Mucosa of descending colon (tissue), 3 donors: ENCODE measurements at places on chromosomes 5 and 9. TPM values are rescaled to one million over a fixed set of nuclear protein-coding genes. Genes with fewer than 3 reads are reported as not detected.

The C9orf153 gene
- total RNA-seq, result 0.35 TPM

The ACTBL2 gene
- not detected for total RNA-seq

The SPATA31D4 gene
- total RNA-seq, result not detected

- DNase-seq, result no peak
Measured at GRCh38 chr5:155148694-155149093, 135.1 kb downstream of the KIF4B start.

DNA sequence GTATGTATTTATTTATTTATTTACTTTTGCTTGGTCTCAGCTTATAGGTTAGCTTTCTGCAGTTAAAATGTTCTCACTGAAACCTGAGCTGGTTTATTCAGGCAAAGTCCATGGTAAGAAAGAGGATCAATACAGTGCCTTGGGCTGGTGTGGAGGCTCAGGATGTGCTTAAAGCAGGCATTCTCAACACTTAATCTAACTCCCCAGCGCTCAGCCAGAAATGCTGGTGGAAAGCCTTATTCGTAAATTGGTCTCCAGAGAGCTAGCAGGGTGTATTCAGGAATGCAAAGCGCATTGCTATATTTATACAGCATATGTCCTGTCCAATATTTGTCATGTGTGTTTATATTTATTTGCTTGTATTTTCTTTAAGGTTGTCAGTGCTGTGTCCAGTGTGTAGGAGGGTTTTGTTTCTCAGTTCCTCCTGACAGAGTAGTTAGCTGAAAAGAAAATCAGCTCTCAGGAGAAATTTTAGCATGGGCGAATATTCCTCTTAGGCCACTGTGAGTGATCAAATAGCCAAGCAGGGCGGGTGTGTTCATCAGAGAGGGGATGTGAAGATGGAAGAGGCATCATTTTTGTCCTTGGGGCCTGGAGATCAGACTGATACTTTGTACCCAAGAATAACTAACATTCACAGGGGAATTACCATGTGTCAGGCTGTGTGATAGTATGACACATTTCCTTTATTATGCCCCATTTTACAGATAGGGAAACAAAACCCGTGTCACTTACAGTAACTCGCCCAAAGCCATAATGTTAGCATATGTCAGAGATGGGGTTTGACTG lies 65.8 kb downstream of the DOCK2 start:
- no peak for DNase-seq

GRCh38 chr5:135150767-135151166 lies 116.7 kb upstream of the PITX1 start:
- no peak for DNase-seq

- peak; percentile 89 for DNase-seq
Measured at GRCh38 chr5:142981886-142982820, 212.0 kb downstream of the ARHGAP26 start.

- no peak for DNase-seq
Measured at GRCh38 chr9:94082956-94083355, 1.3 kb upstream of the PTPDC1 start.
